ENCODE measurements at places on chromosomes 12 and 14.

DNA sequence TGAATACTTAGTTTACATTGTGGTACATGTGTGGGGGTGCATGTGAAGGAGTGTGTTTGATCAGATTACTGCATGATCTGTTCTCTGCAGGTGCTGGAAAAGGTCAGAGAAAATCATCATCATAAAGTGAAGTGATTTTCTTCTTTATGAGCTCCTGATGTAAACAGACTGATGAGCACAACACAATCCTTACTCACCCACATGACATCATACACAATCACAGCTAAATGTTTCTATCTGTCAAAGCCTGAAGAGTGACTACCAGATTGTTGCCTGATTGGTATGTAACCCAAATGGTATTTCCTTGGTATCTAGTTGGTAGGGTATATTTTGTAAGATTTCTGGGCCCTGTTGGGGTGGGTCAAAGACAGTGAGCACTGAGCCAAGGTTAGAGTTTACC is 270.8 kb downstream of the FOXG1 start:
- peak; percentile 17 for DNase-seq

- no peak for DNase-seq
Measured at GRCh38 chr14:23209651-23210423, 26.4 kb upstream of the SLC7A8 start.

DNA sequence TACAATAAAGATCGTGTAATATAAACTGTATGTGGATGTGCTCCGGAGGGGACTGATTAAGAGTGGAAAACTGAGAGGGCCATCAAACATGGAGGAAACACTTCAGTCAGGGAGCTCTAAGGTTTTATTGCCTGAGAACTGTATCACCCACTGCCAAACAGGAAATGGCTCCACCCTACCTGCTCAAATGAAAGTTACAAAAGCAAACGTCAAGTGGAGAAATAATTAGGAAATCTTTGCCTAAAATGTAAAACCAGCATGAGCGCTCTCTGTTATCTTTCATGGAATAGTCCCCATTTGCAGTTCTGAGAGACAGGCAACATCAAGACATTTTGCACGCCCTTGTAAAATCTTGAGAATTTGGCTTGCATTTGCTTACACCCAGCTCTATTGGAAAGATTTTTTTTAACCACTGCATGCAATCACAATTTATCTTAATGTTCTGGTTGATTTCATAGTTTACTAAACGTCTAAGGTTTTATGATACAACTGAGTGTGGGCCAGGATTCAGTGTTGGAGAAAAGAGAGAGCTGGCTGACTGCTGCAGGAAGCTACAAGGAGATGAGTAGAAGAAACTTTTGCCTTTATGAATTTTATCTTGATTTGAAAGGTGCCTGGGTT is 344.0 kb upstream of the PRICKLE1 start:
- DNase-seq = no peak

DNA sequence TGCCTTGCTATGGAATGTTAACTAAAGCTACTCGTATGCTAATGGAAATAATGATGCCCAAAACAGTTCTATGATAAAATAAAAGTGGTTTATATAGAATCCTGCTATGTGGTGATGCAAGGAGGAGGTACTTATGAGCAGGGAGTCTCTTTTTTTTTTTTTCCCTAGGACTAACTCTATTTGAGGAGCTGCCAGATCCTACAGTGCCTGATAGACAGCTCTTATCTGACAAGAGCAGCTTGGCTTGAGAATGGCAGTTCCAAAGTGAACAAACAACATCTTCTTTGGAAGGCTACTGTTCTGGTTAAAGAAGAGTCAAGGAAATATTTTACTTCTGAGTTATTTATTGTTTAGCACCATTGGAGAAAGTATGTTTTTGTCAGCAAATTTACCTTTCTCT is 10.2 kb upstream of the ACSM4 start:
- no peak for DNase-seq

- peak; percentile 51 for DNase-seq
Measured at GRCh38 chr14:49512147-49512551, 74.0 kb downstream of the RPS29 start.

DNA sequence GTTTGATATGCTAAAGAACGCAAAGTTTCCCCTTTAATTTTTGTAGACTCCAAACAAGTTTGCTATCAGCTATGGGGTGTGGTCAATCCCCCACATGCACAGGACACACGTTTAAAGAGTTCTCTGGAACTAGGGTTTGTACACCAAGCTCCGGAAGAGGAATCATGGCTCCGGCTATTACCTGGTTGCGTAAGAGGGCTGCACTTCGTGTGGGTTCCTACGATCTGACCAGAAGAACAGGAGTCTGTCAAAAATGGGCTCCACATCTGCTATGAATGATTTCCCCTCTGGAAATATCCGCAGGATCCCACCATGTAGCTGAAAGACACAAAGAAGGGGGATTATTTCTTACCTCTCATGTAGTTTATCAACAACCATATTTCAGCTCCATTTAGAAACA is 22.0 kb downstream of the EGLN3 start:
- no peak for DNase-seq

DNA sequence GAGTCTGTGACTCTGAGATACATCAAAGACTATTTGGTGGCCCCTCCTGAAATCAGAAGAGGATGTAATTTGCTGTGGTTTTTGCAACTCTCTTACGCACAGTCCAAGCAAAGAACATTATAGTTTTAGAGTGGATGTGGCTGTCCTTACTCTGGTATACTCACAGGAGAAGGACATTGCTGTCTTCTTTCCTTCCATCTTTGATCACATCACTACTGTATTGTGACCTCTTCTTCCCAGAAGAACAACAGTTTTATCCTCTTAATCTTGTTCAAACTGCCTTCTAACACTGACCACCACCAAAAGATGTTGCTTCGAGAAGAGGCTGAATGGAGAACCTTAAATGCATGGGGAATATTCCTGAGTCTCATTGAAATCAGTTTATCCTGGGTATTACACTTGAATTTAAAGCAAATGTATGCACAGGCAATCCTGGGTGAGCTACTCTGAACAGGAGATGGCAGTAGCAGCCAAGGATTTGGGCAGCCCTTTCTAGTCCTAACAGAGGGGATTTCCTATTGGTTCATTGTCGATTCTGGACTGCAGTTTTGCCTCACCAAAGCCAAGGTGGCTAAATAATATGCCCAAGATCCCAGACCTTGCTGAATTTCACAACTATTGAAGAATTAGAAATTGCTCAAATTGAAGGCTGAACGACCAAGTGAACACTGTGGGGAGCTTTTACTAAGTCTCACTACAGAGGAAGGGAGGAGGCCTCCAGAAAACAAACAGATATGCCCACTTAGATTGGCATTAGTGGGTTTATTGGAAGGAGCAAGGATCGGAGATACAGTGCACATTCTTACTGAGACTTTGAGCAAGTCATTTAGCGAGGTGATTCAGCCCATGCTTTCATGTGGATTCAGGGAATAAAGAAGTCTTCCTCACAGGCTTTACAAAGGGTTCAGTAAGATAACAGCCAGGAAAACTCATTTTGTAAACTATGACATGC is 282.8 kb downstream of the PAWR start:
- DNase-seq = peak; percentile 94

DNA sequence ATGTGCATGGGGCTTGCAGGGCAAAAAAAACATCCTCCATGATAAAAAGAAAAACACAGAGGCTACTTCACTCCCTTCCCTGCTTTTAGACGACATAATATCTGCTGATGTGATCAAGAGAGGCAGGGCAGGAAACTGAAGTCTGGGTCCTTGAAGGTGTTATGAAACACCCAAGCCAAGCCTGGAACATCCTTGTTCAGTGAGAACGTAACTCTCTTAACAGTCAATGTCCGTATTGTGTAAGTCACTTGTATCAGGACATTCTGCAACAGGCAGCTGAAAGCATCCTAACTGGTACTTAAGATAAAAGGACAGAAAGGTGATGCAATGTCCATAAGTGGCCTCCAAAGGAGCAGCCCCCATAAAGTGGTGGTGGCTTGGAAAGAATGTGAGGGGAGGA is 20.0 kb downstream of the KCNK10 start:
- DNase-seq = no peak

DNA sequence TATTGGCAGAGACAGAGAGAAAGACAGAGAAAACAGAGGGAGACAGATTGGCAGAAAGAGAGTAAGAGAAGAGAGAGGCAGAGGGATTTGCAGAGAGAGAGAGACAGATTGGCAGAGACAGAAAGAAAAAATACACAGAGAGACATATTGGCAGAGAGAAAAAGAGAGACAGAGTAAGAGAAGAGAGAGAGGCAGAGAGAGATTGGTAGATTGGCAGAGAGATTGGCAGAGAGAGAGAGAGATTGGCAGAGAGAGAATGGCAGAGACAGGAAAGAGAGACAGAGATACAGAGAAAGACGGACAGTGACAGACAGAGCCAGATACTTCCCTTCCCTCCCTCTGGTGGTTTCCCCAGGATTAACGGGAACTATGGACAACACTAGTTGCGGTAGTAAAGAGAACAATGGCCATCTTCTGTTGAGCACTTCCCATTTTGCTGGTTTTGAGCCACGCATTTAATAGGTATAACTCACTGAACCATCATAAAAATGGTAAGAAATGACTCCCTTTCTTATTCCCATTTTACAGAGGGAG is 2.6 kb upstream of the NOS1 start:
- DNase-seq = no peak

- no peak for DNase-seq
Measured at GRCh38 chr12:88706286-88706685, 126.0 kb upstream of the KITLG start.

- peak; percentile 83 for DNase-seq
Measured at GRCh38 chr12:124053851-124054250, 80.8 kb downstream of the ZNF664 start.

DNA sequence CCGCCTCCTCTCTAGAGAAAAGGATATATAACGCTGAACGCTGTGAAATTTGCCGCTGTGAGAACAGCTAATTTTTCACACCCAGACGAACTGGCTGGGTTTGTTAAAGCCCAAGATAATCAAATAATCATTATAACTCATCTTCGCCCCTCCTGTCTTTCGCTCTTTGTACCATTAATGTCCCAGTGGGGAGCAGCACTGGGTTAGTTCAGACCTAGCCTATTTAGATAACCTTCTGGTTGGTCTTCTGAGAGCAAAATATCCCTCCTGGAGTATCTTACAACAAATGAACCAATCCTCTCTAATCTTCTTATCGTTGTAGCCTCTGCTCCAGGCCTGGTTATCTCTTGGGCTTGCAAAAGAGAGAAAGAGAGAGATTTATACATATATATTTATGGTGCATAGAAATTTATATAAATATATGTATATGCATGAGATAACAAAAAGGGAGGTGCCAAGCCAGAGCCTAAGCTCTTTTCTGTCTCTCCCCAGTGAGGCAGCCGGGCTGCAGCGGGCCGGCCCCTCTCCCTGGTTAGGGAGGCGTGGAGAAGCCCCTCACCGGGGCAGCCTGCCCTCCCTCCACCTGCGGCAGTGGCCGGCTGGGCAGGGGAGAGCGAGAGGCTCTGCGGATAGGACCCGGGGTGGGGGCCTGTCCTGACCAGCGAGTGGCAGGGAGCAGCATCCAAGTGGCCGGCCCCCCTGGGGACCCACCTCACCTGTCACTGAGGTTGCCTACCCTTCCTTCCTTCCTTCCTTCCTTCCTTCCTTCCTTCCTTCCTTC is 202.0 kb upstream of the LHX5 start:
- DNase-seq = no peak

GRCh38 chr12:46360370-46360769 is 12.2 kb downstream of the SLC38A2 start:
- DNase-seq = no peak

GRCh38 chr12:77916276-77916675 is 85.6 kb downstream of the NAV3 start:
- DNase-seq = no peak

DNA sequence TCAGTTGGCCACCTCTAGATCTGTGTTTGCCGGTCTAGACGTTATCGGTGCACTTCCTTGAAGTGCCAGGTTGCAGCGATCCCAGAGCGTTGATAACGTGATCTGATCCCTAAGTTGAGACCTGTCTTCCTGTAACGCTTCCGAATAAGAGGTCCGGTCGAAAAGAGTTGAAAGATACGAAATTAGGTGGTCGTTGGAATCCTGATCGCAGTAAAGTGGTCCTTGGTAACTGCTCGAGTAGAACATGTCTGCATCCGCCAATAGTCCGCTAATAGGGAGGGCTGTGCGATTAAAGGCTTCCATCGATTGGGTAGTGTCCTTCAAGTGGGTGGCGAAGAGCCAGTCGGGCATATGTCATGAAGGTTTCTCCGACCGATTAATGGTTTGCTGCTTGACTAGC is 2.7 kb downstream of the SRSF5 start:
- DNase-seq = no peak

DNA sequence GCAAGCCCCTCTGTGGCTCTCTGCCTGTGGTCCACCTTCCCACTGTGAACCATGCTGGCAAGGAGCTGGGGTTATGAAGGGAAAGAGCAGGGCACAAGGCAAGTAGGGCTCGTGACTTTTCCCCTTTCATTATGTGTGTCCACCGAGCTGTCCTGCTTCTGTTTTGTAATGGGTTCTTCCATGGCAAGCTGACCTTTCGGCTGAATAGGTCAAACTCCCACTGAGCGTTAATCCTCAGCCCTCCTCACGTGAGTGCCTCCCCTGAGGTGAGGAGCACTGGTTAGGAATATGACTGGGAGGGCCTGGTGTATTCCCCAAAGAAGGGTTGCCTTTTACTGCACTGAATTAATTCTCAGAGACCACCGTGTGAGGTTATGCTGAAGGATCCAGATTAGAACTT is 424.3 kb downstream of the NPAS3 start:
- no peak for DNase-seq

DNA sequence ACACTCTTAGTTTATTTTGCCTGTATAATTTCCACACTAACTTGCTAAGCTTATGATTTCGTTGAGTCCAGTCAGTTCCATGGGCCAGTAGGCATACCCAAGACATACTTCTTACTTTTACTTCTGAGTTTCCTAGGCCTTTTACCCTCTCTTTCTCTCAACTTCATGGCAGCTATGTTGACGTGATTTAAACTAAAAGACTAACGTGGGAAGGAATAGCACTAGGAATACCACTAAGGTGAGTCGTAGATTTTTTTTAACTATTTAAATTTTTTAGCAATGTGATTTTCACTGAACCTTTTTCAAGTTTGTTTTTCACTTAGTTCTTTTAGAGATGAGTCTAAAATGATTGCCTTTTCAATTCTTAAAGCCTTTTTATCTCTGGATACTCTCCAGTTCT is 793.5 kb upstream of the NOVA1 start:
- peak; percentile 74 for DNase-seq

GRCh38 chr14:85915711-85916110 is 385.8 kb downstream of the FLRT2 start:
- peak; percentile 29 for DNase-seq

DNA sequence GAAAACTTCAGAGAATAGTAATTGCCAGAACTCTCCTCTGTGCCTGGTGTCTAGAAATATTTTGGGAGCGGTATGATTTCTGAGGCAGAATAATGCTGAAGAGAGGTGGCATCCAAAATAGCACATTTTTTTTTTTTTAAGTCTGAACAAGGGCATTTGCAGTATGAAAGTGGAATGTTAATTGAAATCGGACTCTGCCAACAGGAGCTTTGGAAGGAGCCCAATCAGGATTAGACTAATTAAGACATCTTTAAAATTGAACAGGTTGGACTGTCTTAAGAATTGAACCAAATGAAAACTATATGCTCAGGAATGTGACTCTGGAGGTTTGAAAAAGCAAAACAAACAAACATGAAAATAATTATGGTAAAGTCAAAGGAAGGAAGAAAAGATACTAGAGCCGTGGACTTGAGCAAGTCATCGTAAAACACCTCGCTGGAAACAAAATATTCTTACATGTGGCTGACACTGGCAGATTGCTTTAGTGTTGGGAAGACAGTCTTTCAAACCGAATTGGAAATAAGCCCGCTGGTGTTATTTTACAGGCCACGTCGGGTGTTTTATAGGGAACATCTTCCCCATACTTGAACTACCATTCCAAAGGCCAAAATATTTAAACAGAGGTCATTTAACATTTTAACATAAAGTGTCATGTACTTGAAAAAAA is 436.3 kb downstream of the VRK1 start:
- DNase-seq = no peak
